LNCaP clone FGC (cell line): ENCODE measurements at places on chromosomes 2 and 18.

GRCh38 chr2:95348609-95349567, 51.7 kb downstream of the KCNIP3 start:
- no peak for DNase-seq

- no peak for DNase-seq
Observed at GRCh38 chr2:143486976-143487375, 357.8 kb downstream of the ARHGAP15 start.

DNA sequence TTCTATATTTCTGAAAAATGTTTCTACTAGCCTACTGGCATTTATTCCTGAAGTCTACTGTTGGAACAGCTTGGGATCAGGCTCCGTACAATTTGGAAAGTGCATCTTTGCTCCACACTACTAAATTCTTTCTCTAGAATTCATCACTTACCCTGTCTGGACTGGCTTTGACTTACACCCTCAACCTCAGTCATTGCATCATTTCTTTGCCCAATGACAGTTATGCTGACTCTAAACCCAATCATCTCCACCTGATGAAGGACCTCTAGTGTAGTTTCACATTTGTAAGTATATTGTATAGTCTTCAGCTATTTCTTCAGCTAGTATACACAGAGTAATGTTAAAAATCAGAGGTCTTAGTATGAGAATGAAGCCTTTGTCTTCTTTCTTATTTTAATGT, 359.6 kb upstream of the MC4R start:
- DNase-seq: no peak

- no peak for DNase-seq
Observed at GRCh38 chr18:13120983-13121441, 97.5 kb upstream of the LDLRAD4 start.

DNA sequence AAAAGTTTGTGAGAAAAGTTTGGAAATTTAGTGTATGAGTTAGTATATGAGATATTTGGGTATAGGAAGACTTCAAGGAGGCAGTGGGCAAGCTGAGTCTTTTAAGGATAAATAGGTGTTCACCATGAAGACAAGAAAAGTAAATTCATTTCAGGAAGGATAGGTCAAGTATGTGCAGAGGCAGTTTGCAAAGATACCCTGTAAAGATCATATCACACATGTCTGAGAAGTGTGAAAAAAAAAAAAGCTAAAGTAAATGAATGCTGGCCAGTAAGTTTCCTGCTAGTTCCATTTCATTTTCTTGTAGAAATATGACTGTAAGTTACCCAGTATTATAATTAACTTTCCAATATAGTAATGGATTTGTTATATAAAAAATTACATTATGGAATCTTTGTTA, 131.0 kb downstream of the PHLPP1 start:
- peak; percentile 27 for DNase-seq

- DNase-seq: no peak
Observed at GRCh38 chr2:55296393-55296792, 27.4 kb upstream of the MTIF2 start.

DNA sequence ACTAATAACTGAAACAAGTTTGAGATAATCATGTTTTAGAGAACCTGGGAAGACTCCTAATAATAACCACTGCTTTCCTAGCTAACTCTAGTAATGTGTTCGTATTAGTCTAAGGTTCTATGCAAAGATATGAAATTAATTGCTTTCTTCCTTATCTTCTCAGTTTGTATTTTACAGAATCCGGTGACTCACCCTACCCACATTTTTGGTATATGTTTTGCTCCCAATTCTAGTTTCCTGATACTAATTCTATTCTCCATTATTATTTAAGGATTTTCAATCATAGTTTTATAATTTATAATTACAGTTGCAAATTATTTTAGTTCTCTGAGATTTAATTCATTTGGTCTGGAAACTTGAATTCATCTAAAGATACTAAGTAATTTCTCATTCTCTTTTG, 394.6 kb upstream of the SETBP1 start:
- no peak for DNase-seq

DNA sequence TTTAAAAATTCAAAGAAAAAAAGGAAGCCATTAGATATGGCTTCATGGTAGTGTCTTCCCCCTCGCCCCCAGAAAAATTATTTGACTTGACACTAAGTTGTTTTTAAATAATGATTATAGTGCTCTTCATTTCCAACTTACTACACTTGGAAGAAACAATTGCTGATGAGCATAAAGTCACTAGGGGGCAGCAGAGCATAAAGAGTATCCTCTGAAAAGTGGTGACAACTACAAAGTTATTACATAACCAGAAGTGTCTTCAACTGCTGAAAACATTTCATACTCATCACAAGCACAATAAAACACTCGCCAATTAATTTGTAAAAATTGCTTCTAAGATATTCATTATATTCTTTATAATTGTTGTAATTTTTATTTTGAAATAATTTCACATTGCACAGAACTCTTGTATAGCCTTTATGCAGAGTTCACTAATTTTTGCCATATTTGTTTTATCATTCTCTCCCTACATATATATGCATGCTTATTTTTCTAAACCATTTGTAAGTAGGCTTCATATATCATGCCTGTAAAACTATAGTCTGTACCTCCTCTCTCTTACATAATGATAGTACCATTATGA, 54.9 kb downstream of the EXOC6B start:
- DNase-seq: no peak

GRCh38 chr18:27860011-27860410, 316.9 kb downstream of the CDH2 start:
- DNase-seq: no peak

- DNase-seq: no peak
Observed at GRCh38 chr2:29326926-29327325, 211.7 kb downstream of the CLIP4 start.

GRCh38 chr18:2884706-2885285, 38.0 kb downstream of the EMILIN2 start:
- DNase-seq: no peak

- no peak for DNase-seq
Observed at GRCh38 chr2:10659898-10660568, 29.7 kb downstream of the NOL10 start.

DNA sequence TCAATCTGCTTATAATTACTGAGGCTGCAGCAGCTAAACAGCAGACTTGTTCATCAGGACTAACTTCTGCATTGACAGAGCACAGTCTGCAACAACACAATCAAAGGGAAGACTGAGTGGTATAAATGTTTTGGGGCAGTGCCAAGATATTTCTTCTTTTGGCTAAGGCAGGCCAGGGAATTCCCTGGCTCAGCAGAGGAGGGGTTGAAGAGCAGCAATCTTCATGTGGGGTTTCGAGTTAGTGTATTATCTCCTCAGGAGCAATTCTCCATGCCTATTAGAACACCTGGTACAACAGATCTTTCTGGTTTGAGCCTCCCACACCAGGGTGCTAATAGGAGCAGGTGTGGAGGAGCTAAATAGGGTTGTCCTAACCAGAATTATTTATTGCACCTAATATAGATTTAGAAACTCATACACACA, 103.0 kb upstream of the STK17B start:
- DNase-seq: no peak

DNA sequence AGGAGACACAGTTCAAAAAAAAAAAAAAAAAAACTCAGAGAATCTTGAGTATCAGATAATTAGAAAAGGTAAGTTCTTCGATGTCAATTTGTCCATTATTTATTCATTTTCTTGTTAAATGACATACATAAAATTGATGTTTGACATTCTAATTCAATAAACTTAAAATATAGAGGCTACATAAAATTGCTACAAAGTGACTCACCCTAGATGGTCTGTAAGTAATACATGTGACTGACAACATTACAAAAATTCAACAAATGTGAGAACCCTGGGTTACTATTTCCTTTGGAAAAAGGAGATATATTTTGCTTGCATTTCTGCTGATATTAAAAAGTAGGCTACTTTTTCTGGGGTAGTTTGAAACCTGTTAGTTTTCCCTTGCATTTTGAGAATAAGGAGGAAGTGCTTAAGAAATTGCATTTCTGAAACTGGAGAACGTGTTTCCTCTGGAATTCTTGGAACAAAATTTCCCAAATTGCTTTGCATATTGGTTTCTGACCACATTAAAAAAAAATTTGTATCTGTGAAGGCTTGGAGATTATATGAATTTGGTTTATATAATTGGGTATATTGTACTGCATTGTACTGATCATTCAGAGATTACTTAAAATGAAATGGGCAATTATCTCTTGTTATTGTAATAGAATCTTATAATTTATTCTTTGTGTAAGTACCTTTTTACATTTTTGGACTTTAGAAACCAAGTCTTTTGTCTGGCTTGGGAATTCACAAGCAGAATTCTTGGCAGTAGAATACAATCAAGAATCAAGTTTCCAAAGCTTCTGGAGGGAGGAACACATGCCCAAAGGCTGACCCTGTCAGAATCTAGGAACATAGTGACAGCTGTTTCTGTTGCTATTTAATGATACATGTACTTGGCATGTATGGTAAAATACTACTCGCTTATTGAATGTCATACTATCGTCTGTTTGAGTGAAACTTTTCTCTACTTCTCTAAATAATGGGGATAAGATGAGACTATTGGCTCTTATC, 106.1 kb downstream of the DSEL start:
- DNase-seq: peak; percentile 30

DNA sequence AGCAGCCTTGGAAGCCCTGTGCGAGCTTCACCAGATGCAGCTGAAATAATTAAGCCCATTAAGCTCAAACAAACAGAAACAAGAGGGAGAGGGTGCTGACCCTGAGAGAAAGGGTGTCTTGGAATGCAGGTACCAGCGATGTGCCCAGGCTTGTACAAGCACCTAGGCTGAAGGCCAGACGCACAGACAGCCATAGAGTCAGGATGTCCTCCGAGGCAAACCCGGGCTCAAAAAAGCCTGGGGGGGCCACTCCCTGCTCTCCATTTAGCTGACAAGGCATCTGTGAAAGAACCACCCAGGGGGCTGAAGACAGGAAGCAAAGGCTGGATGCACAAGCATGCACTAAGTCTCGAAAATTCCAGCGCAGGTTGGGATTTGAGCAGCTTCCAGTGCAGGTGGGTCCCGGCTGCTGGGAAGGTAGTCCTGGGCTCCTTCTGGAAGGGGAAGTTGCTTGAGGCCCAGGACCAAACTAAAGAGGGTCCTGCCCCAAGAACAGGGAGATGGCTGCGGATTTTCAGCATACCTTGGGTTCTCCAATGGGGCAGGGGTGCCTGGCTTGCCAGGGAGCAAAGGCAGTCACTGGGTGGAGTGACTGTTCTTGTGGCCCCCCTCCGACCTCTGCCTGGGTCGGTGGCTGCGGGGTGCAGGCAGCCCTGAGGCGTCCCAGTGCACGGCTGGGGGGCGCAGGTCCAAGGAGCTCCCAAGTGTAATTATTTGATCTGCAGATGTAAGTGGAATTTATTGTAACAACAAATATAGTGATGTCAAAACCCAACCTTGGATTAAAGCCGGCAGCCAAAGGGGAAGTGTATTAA, 5.9 kb downstream of the GBX2 start:
- DNase-seq: no peak

GRCh38 chr2:112832841-112833638, 3.5 kb downstream of the IL1B start:
- no peak for DNase-seq

DNA sequence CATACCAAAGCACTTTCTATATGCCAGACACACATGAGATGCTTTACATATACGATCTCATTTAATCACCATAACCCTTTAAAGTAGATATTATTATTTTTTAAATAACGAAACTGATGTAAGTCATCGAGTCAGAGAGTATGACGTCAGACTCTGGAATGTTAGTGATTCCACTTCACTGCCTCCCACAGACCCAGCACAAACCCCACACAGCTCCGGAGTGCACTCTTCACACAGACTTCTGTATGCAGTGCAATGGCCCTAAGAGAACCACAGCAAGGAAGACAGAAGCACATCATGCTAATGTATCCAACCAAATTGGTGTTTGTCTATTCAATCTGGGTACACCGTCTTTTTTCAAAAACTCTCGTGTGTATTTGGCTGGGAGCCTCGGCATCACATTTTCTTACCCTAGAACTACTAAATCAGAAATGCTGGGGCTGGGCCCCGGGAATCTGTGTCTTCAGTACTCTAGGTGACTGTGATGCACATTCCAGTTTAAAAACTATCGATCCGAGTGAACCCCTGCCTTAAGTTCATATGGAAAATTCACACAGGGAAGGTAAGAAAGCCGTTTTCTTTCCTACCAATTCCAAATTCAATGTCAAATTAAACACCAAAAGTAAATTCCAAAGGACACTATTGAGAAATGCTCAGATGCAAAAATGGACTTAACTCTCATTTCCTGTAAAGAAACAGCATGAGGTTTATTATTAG, 117.7 kb upstream of the ACVR1C start:
- DNase-seq: no peak
